ENCODE measurements at places on chromosomes 11 and 22. TPM values are rescaled to one million over a fixed set of nuclear protein-coding genes. Genes with fewer than 3 reads are reported as not detected.

OR52H1 gene
- not detected for polyA plus RNA-seq

PANX3 gene
- polyA plus RNA-seq: not detected

EHF gene
- 19.0 TPM for polyA plus RNA-seq

TMEM126B gene
- polyA plus RNA-seq: 58.8 TPM

CASP12 gene
- 0.62 TPM for polyA plus RNA-seq

HEPHL1 gene
- polyA plus RNA-seq: 0.09 TPM

OR51Q1 gene
- polyA plus RNA-seq: not detected

HTR3A gene
- 0.22 TPM for polyA plus RNA-seq

TRIM48 gene
- polyA plus RNA-seq: not detected

MS4A6A gene
- polyA plus RNA-seq: 17.5 TPM

KRTAP5-8 gene
- 0.23 TPM for polyA plus RNA-seq

Data from renal cortex interstitium (tissue), 15 donors.